Epithelial cell of prostate (primary cell): ENCODE measurements at places on chromosomes 4 and X.

GRCh38 chrX:128460835-128461234 is 408.6 kb upstream of the ACTRT1 start:
- no peak for DNase-seq

DNA sequence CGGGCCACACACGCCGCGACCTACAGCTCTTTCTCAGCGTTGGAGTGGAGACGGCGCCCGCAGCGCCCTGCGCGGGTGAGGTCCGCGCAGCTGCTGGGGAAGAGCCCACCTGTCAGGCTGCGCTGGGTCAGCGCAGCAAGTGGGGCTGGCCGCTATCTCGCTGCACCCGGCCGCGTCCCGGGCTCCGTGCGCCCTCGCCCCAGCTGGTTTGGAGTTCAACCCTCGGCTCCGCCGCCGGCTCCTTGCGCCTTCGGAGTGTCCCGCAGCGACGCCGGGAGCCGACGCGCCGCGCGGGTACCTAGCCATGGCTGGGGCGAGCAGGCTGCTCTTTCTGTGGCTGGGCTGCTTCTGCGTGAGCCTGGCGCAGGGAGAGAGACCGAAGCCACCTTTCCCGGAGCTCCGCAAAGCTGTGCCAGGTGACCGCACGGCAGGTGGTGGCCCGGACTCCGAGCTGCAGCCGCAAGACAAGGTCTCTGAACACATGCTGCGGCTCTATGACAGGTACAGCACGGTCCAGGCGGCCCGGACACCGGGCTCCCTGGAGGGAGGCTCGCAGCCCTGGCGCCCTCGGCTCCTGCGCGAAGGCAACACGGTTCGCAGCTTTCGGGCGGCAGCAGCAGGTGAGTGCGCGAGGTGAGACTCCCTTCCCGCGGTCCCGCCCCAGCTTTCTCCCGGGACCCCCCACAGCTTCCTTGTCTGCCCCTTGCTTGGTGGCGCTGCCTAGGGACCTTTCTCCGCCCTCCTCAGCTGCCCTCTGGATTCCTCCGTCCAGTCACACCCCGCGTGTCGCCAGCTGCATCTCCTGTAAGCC is 678 bp downstream of the BMP3 start:
- no peak for DNase-seq

DNA sequence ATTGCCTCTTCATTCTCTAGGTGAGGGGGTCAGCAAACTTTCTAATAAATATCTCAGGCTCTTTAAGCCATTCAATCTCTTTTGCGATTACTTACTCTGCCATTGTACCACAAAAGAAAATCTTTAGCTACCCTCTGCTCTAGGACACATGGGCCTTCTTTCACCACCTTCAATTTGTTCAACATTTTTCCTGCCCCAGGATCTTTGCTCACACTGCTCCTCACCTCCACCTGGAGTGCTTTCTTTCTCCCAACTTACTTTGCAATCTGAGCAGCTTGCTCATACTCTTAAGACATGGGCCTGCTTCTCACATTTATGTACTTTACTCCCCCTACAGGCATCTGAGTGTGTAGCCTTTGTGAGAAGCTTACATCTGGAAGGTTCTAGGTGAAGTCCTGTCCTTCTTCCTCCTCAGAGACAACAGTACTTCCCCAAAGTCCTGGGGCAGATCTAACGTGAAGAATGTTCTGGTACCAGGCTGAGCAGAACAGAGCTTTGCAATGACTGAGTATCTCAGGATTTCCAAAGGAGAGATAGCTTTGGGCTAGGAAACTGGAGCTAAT is 55.0 kb upstream of the PRDM5 start:
- DNase-seq = peak; percentile 26

GRCh38 chr4:114386637-114387233 is 211.9 kb upstream of the UGT8 start:
- no peak for DNase-seq

- no peak for DNase-seq
Observed at GRCh38 chr4:4838936-4839810, 20.3 kb upstream of the MSX1 start.
